ENCODE measurements at places on chromosomes 2 and 18.

DNA sequence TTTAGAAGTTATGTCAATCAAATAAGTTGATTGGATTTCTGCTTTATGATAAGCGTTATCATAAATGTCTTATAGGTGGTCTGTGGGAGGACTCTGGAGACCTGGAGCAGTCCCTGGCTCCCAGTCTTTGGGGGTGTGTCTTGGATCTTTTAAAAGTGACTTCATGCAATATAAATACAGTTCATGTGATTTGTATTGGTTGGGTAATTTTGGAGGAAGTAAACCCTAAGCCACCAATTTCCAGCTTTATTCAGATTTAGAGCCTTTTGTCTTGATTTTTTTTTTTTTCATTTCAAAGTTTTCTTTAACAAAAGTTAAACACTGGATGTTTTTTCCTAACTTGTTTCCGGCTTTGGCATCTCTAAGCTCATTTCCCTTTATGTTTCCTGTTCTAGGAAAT is 68.8 kb downstream of the MAP4K4 start:
- DNase-seq = no peak

DNA sequence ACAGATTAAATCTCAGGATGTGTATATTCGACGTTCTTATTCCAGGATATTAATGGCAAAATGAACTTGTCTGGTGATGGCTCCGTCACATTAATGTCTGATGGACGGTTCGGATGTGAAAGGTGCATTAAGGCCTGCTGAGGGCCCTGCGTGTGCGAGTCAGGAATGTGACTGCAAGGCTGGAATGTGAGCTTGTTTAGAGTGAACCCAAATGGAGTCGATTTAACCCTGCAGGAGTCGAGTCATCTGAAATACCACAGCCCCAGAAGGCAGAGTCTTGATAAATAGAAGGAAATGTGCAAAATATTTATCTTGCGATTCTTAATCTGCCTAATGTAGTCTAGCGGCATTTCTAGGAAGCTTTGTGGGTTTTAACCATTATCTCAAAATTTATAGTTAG is 44.3 kb downstream of the RDH14 start:
- DNase-seq = no peak

DNA sequence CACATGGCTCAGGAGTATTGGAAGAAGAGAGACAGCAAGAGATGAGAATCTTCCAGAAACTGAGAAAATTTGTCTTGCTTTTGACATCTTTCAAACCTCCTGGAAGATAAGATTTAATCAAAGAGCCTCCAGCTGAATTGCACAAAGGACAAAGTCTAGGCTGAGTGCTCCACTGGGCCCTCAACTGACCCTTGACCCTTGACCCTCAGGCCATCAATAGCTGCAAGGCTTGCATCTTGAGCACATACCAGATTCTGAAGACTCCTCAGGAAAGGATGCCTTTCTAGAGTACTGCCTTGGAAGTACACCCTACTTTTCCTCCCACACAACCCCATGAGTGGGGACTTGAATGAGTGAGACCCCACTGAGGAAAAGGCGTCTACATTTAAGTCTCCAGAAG is 1125.5 kb downstream of the BCL11A start:
- DNase-seq = no peak

DNA sequence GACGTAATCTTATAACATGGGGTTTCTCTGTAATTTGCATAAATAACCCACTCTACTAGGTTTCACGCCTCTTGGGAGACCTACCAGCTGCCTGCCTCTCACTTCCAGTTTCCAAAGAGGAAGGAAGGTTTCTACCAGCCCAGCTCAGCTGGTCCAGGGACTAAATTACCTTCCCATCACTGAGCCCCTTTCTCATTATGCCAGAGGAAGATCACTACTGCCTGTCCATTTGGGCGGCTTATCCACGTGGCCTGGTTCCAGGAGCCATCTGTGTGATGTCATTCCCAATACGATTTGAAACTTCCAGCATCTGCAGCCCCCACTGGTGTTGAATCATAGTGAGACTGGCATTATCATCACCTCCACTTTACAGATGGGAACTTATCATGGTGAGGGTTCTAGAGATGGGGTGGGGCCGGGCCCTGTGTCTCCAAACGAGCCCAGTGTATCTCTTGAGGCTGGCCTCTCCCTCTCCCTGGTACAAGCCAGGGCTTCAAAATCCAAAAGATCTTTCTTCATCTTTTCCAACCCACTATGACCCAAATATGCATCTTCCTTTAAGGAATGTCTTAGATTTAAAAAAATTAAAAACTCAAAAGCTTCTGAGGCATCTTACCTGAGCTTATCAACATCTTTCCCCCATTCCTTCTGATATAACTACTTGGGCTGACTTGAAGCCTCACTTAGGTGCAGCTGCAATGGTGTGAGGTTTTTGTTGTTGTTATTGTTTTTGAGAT is 140.8 kb downstream of the DDX1 start:
- DNase-seq = no peak

DNA sequence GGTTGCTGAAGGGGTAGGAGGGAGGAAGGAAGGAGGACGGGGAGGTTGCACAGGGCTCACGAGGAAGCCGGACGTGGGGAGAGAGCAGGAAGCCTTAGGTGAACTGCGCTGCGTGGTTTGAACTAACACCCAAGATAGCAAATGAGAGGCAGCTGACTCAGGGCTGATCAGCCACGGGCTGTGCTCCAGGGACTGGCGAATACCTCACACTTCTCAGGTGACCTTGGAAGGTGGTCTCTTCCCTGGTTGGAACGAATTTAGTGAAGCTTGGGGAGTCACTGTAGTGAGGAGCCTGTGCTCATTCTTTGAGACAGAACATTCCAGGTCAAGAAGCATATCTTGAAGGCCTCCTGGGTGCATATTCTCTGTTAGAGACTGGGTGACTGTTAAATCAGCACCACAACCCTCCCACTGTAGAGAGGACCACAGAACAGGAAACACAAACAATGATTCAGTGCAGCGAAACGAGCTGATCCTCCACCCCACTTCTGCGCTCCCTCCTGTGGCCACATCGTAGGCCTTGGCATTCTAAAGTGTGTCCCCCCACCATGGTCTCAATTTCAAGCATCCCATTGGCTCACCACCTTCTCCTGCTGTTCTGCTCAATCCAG is 33.8 kb downstream of the TOGARAM2 start:
- no peak for DNase-seq

DNA sequence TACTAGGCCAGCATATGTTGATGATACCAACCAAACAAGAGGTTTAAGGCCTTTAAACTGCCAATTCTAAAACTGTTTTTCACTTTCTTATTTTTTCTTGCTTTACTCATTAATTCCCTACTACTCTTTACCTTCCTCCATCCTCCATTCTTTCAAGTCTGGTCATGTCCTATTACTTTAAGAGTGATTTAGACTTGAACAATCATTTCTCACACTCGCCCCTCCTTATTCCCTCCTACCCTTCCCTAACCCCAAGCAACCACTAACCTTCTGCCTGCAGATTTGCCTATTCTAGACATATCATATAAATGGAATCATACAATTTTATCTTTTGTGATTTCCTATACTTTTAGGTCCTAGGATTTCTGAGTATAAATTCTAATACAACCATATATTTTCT is 127.7 kb downstream of the USP34 start:
- DNase-seq = no peak

- no peak for DNase-seq
These were observed 194.9 kb upstream of the TNP1 start for GRCh38 chr2:217054791-217055190.

- DNase-seq = no peak
These were observed 8.8 kb upstream of the DUSP2 start for GRCh38 chr2:96153991-96154431.

Data from renal cortex interstitium (tissue), 15 donors.